ENCODE measurements at places on chromosomes 6 and 20. TPM values are rescaled to one million over a fixed set of nuclear protein-coding genes. Genes with fewer than 3 reads are reported as not detected.

- no peak for DNase-seq
Measured at GRCh38 chr6:13421425-13422059, 65.9 kb downstream of the GFOD1 start.

DNA sequence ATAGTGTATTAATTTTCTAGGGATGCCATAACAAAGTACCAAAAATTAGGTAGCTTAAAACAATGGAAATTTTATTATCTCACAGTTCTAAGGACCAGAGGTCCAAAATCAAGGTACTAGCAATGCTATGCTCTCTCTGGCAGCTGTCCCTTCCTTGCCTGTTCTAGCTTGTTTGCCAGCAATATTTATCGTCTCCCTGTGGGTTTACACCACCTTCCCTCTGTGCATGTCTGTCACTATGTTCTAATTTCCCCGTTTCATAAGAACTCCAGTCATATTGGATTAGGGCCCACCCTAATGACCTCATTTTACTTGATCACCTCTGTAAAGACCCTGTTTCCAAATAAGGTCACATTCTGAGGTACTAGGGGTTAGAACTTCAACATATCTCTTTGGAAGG, 217.2 kb downstream of the IBTK start:
- DNase-seq: no peak

GRCh38 chr6:119443993-119444641, 94.6 kb upstream of the MAN1A1 start:
- no peak for DNase-seq

- DNase-seq: peak; percentile 27
Measured at GRCh38 chr20:13068336-13068735, 59.6 kb downstream of the SPTLC3 start.

The KIZ gene
- total RNA-seq: 17.8 TPM

GRCh38 chr20:18091623-18092022, 33.9 kb upstream of the OVOL2 start:
- DNase-seq: no peak

DNA sequence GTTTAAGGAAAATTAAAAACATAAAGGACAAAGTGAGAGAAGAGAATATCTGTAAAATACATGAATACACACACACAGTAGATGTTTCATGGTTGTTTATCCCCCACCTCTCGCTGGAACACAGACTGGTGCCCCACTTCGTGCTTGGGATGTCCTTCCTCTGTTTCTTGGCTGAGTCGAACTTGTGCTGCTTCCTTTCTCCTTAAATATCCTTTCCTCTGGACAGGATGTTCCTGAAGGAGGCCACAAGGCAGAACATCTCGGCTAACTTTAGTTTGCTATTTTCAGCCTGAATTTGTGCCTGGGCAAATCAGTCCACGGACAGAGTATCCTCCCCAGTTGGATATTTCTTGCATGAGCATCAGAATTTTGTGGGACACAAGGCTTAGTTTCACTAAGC, 54.7 kb upstream of the ZMYND8 start:
- no peak for DNase-seq

- no peak for DNase-seq
Measured at GRCh38 chr6:147434076-147434475, 74.4 kb upstream of the SAMD5 start.

The HLA-DQA1 gene
- total RNA-seq: not detected

GRCh38 chr20:40307268-40307667, 381.8 kb downstream of the MAFB start:
- no peak for DNase-seq

- no peak for DNase-seq
Measured at GRCh38 chr20:41173791-41174341, 36.5 kb downstream of the PLCG1 start.

- DNase-seq: peak; percentile 50
Measured at GRCh38 chr6:15427331-15428070, 181.6 kb downstream of the JARID2 start.

- peak; percentile 5 for DNase-seq
Measured at GRCh38 chr20:8527998-8528723, 396.1 kb downstream of the PLCB1 start.

DNA sequence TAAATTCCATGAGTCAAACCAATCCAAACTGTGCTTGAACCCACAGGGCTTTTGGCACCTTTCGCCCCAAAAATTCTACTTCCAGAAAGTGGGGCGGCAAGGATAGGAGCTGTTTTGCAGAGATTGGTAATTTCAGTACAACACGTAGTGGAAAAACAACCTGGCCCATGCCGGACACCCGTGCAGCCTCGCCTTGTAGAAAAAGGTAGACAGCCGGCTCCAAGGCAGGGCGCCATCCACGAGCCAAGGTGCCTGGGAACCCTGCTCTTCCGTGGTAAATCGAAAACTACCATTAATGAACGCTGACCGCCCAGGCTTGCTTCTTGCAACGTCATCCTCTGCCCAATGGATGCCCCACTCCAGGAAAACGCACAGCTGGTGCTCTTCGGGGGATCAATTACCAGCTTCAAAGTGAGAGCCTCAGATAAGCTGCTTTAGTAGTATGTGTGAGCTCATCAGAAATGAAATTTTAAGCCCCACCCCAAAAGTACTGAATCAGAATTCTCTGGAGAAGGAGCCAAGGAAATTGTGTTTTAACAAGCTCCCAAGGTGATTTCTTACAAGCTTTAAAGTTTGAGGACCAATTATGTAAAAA, 1.8 kb downstream of the OOEP start:
- DNase-seq: no peak

The COL12A1 gene
- 119 TPM for total RNA-seq

The OR2H2 gene
- total RNA-seq: not detected

- DNase-seq: no peak
Measured at GRCh38 chr20:1277529-1278322, 11.6 kb downstream of the SNPH start.

DNA sequence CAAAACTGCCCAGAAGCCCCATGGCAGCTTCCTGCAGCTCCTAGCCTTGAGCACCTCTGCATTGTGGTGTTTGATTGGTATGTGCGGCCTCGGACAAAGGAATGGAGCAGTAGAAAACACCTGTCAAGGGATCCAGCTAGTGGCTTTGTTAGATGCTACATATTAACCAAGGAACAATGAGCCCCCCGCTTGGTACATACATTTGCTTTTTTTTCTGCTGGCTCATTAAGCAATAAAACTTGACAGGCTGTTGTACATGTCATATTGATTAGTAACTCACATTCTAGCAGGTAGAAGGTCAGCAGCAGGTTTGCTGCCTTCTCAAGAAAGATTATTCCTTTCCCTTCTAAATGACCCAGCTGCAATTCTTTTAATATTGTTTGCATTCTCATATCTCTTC, 937 bp downstream of the SPACA1 start:
- DNase-seq: no peak

GRCh38 chr6:42313941-42314570, 96.4 kb upstream of the MRPS10 start:
- DNase-seq: no peak

DNA sequence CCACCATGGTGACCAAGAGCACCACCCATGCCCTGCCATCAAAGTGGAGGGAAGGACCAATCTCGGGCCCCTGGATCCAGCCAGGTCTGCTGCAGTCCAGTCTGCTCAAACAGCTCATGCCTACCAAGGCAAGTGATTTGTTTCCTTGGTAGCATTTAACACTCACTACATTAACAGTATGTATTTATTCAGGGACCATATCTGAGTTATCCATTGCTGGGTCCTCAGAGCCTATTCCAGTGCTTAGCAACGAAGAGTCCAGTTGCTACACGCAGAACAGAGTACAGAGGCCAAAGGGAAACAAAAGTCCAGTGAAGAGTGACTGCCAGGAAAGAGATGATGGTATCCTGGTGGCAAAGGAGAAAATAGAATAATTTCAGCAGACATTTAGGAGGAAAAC, 352.2 kb downstream of the PTPRT start:
- no peak for DNase-seq

DNA sequence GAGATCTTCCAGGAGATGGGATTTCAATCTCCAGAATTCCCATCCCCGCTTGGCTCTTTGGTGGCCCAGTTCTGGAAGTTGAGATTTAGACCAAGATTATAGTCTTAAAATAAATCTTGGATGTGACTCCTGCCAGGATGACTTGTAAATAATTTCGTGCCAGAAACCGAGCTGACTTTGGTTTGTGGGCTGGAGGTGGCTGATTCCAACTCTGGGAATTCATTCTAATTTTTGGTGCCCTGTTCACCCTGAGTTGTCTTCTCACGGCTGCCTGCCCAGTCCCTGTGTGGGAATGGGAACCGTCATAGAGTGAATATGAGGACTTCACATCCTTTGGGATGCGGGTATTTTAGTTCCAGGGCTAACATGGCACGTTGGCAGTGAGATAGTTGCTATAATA, 64.8 kb downstream of the JARID2 start:
- DNase-seq: no peak

The MTG2 gene
- 29.3 TPM for total RNA-seq

GRCh38 chr20:62606016-62606415, 36.3 kb upstream of the SLCO4A1 start:
- DNase-seq: no peak

DNA sequence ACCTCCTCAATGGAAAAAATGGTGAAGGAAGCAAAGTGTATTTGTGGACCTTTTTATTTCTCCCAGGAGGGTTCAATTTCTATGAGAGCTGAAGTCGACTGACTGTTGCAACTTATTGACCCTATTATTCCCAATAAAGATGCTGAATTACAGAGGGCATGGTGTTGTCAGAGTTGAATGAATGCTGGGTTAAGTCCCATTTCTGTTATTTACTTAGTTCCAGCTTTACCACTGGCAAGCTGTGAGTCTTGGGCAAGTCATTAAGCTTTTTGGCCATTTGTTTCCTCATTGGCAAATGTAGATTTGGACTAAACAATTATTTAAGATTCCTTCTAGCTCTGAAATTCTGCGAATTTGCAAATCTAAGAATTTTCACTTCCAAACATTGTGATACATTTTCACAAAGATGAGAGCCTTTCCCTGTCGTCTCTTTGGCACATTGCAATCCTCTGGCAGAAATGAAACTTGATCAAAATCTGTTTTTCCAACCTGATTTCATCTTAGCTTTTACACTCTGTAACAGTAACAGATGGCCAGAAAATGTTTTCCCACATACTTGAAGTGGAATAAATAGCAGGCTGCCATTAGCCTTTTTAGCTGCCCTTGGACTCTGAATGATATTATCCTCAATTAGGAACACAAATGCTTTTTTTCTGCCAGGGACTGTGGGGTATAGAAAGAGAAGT, 21.3 kb downstream of the BLTP3A start:
- DNase-seq: no peak

DNA sequence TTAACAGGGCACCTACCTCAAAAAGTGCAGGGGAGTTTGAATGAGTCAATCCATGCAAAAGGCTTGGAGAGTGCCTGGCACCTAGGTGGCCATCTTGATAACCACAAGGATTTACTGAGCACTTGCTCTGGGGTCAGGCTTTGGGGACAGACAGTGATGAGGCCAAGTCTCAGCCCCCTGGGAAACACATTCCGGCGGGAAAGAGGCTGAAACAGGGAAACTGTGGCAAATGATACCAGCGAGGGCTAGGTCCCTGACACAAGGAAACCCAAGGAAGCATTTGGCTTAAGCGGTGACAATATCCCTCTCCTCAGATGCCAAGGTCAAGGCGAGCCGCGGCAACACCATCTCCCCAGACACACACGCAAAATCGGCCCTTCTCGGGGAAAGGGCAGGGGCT, 527 bp upstream of the DOK5 start:
- DNase-seq: no peak

DNA sequence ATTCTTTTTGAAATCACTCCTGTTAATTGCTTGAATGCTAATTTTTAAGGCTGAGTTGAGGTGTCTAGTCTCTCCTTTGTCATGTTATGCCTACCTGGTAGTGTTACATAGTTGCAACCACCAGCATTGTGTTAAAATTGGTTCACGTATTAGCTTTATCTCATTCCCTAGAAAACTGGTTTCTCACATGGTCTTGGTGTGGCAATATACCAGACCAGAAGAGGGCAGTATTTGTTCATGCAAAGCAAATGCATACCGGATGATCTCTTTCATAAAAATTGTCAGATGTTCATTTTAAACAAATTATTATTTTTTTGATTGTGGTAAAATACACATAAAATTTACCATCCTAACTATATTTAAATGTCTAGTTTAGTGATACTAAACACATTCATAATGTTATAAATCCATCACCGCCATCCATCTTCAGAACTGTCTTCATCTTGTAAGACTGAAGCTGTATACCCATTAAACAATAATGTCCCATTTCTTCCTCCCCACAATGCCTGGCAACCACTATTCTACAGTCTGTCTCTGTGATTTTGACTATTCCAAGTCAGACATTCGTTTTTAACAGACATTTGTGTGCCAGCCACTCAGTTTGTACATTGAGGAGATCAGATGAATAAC, 92.8 kb downstream of the ATRN start:
- DNase-seq: peak; percentile 36

- DNase-seq: no peak
Measured at GRCh38 chr6:5584078-5584482, 322.8 kb downstream of the FARS2 start.

DNA sequence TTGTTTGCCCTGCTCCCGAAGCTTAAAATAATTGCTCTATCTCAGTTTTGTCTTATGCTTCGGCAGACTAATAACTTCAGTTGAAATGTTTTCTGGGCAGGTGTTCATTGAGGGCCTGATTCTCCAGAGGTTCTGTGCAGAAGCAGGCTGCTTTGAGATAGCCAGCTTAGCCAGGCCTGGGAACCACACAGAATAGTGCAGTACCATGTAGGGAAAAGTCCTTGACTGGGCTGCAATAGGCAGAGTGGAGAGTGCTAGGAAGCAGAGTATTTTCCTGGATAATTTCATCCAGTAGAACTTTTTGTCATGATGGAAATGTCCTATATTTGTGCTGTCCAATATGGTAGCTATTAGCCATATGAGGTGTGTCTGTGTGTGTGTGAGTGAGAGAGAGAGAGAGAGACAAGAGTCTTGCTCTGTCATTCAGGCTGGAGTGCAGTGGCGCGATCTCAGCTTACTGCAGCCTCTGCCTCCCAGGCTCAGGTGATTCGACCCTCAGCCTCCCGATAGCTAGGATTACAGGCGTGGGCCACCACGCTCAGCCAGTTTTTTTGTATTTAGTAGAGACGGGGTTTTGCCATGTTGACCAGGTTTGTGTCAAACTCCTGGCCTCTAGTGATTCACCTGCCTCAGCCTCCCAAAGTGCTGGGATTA, 15.9 kb downstream of the TOP1 start:
- DNase-seq: no peak

The ZBTB46 gene
- total RNA-seq: 0.21 TPM

The TBXT gene
- total RNA-seq: not detected

- peak; percentile 95 for DNase-seq
Measured at GRCh38 chr6:4316867-4317400, 181.6 kb upstream of the ECI2 start.

The GRM1 gene
- not detected for total RNA-seq

- DNase-seq: no peak
Measured at GRCh38 chr6:160462116-160462515, 113.9 kb downstream of the SLC22A3 start.

The TCF21 gene
- total RNA-seq: not detected

GRCh38 chr20:51022803-51023616, at the start of gene KCNG1:
TSS of gene KCNG1 (minus strand) at chr20:51023107. CDS start at chr20:51010338, 12,769 bp downstream.
- peak; percentile 56 for DNase-seq

GRCh38 chr6:115617031-115617430, 443.7 kb downstream of the FRK start:
- DNase-seq: peak; percentile 6

- DNase-seq: peak; percentile 48
Measured at GRCh38 chr6:139981768-139982181, 607.3 kb upstream of the CITED2 start.

The C6orf47 gene
- 19.7 TPM for total RNA-seq

The ZNF831 gene
- not detected for total RNA-seq
